ENCODE measurements at places on chromosomes 11 and 22.

DNA sequence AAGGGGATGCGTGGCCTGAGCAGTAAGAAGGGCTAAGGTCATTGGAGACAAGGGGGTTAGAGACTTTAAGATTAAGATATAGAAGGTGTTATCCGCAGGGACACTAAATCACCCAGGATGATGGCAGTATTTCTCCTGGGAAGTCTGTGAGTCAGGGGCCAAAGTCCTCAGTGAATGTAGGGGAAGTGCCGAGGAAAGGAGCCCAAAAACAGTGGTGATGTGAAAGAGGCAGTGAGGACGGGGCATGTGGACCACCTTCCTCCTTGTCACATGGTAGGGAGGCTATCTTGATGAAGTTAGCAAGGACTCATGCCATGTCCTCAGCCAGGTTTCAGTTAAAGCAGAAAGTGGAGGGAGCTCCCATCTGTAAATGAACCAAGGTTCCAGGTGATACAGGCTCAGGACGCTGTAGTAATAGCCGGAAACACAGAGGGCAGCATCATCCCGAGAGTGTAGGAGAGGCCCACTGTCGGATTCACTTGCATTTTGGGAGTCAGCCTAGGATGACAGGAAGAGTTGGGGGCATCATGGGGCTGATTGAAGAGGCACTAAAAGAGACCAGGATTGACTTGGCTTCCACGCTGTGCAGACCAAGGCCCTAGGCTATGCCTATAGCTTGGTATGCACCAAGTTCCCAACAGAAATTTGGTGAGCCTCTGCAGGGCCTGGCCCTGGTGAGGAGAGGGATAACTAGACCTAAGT, 33.5 kb downstream of the WEE1 start:
- DNase-seq: no peak

DNA sequence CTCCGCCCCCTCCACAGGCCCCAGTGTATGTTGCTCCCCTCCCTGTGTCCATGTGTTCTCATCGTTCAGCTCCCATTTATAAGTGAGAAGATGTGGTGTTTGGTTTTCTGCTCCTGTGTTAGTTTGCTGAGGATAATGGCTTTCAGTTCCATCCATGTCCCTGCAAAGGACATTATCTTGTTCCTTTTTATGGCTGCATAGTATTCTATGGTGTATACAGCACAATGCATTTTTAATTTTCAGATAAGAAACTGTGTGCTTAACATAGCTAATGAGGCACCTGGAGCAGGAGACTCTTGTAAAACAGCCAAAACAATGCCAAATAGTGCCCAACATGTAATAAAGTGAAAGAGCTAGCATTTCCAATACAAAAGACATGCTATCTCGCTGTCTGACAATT, 21.8 kb downstream of the ALG9 start:
- DNase-seq: no peak

DNA sequence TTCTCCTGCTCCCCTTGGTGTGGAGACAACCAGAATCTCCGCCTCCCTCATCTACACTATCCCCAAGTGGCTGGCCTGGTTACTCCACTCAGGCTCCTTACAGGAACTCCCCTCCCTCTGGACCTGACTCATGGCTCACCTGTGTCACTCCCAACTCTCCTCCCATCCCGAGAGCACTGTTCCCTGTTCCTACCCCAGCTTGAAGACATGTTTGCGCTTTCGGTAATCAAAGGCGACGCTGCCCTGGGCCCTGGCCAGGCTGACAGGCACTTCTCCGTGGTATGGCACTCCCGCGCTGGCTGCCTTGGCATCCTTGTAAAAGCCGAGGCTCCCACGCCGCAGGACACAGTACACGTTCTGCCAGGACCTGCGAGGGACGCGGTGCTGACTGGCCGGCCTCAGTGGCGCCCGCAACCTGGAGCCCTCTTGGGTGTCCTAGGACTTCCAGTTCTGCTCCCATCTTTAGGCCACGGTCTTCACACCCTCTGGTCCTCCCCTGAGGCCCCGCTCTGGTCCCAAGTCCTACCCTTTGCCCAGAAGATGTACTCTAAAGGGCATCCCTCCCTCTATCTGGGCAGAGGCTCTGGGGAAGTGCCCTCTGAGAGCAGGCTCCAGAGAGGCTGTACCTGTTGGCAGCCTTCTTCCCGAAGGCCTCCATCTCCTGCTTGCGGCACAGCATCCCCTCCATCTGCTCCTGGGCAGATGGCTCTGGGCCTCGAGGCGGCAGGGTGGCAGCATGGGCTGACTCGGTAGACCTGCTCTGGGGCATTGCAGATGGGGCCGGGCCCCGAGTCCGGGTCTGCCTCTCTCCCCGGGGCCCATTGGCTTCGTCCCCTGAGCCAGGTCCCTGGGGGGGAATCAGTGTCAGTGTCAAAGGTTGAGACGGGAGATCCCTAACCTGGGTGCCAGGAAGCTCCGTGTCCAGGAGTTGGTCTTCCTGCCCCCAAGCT, 9.4 kb upstream of the RBM4B start:
- no peak for DNase-seq

- DNase-seq: no peak
Observed at GRCh38 chr11:78595436-78596130, 20.9 kb upstream of the NARS2 start.

GRCh38 chr11:34792814-34793258, 123.3 kb downstream of the APIP start:
- no peak for DNase-seq

- DNase-seq: no peak
Observed at GRCh38 chr11:73324665-73325035, 16.6 kb downstream of the ARHGEF17 start.

- no peak for DNase-seq
Observed at GRCh38 chr11:62853279-62853965, 14.0 kb upstream of the WDR74 start.

- no peak for DNase-seq
Observed at GRCh38 chr11:123704341-123704740, 37.1 kb downstream of the ZNF202 start.

All from NCI-H345 (cell line).